A172 (cell line): ENCODE measurements at places on chromosomes 7 and 10. TPM values are rescaled to one million over a fixed set of nuclear protein-coding genes. Genes with fewer than 3 reads are reported as not detected.

DNA sequence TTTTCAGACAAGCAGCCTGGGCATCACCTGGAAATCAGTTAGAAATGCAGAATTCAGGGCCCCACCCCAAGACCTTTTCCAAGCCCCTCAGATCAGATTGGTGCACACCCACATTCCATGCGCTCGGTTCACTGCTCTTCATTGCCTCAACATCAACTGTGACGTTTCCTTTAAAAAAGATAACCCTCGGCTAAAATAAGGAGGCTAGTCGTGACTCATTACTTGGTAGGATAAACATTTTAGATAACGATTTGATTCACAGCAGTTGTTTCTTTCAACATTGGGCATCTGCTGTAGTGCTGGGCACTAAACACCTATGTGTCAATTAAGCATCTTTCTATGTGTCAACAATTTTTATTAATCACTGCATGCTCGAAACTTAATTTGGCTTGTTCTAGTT, 191.1 kb upstream of the LRGUK start:
- peak; percentile 60 for DNase-seq

DNA sequence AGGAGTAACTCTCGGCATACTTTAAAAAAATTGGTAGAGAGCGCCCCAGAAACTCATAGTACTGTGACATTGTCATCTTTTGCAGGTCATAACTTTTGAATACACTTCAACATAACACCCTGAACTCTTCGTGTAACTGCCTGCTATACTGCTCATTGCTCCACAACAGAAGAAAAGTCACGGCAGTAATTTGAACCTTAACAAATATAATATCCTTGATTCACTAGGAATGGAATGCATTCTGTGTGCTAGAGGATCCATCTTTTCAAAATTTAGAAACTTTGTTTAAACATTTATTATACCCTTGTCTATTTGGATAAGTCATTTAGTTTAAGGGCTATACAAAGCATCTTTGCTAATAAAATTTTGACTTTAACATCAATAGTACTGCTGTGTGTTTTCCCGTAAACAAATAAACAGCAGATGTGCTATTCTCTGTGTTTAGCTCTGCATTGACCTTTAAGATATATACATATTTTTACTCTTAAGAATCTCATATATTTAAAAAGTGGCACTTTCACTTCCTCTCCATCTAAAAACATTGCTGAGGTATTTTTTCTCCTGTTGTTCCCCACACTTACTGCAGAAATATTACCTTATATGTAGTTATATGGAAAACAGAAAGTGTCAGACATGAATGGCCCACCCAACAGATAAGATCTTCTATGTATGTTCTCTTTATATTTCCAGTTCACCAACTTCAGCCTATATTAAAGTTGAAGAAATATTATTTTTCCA, 217.6 kb upstream of the TMEM229A start:
- no peak for DNase-seq

GRCh38 chr7:133433165-133433812, 180.4 kb downstream of the EXOC4 start:
- DNase-seq = no peak

DNA sequence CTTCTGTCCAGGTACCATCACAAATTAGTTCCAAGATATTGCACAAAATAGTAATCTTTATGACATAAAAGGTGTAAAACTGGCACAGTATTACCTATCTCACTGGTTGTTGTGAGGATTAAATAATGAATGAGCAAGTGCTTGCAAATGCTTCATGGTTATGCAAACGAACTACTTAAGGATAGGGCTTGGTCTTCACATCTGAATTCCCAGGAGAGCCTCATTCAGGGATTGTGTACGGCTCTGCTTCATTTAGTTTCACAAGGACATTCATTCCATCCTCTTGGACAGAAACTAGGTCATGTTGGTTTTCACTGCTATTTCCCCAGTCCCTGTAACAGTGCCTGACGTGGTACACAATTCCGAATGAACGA, 12.1 kb downstream of the ABCA13 start:
- no peak for DNase-seq

DNA sequence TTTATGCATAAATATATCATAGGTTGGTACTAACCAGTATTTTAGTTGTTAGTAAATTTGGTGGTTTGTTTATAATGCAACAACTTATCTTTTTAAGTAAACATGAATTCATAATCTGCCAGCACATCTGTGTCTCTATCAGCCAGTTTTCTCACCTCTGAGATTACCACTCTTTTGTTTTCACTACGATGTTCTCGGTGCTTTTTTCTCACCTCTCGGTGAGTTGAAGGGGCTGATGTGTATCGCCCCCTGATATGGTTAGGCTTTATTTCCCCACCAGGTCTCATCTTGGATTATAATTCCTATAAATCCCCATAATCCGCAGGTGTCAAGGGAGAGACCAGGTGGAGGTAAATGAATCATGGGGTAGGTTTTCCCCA, 114.1 kb downstream of the CAMK1D start:
- no peak for DNase-seq

GRCh38 chr7:147406521-147407135, 1183.9 kb upstream of the C7orf33 start:
- no peak for DNase-seq

GRCh38 chr7:1121886-1122831, 34.2 kb downstream of the GPER1 start:
- no peak for DNase-seq

DNA sequence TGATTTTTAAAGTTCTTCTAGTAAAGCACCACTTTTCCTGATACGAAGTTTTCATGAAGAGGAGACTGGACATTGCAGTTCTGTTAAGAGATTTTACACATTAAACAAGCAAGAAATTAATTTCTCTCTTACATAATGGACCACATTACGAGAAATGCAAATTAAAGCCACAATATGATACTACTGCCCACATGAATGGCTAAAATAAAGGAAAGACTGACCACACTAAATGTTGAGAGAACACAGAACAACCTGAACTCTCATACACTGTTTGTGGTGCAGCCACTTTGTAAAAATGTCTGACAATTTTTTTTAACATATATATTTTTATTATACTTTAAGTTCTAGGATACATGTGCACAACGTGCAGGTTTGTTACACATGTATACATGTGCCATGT, 44.0 kb upstream of the HERPUD2 start:
- no peak for DNase-seq

- DNase-seq = no peak
These were observed 8.0 kb downstream of the ZNF518A start for GRCh38 chr10:96138102-96138501.

The SLC13A4 gene
- total RNA-seq = not detected in 2 replicates

The SEMA3E gene
- 0.29 and 3.6 TPM in 2 replicates for total RNA-seq

The PODXL gene
- 446 and 531 TPM in 2 replicates for total RNA-seq

The BAIAP2L1 gene
- 14.0 and 16.1 TPM in 2 replicates for total RNA-seq

The USP6NL gene
- total RNA-seq = 17.1 and 19.8 TPM in 2 replicates

The SLC16A12 gene
- total RNA-seq = 0.38 and 0.50 TPM in 2 replicates
